ENCODE measurements at places on chromosomes 11 and 22.

- DNase-seq, result no peak
Measured at GRCh38 chr11:32153747-32154146, 62.9 kb downstream of the RCN1 start.

- DNase-seq, result peak; percentile 86
Measured at GRCh38 chr22:17705951-17706900, 67.7 kb downstream of the BCL2L13 start.

GRCh38 chr11:46378811-46379481 lies 2.5 kb upstream of the MDK start:
- DNase-seq, result no peak

DNA sequence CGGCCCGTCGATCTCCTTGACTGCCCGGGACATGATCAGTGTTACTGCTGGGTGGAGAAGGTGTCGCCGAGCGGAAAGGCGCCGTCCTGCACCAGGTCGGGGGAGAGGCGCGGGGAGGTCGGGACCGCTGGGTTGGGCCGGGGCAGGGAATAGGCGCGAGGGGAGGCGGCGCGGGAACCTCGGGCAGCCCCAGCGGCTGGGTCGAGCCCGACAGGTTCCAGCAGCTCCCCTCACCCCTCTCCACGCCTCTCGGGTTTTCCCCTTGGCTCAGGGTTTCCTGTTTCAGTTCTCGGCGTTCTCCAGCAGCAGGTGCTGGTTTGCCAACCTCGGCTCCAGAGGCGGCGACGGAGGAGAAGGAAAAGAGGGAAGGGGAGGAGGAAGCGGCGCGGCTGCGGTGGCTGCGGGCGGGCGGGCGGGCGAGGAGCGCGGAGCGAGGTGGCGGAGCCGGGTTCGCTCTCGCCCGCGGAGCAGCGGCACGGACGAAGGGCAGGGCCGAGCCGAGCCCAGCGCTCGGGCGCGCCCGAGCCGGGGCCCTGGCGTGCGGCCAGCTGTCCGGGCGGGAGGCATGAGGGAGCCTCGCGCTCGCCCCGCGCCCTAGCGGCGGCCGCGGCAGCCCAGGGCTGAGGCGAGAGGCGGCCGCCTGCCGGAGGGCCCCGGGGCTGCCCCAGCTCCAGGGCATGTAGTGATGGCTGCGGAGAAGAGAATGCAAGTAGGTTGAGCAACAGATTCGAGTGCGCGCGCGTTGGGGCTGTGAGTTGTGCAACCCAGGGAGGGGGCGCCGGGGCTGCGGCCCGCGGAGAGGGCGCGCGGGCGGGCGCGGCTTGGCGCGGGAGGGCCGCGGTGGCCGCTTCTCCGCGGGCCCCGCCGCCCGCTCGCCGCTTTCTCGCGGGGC lies at the start of gene ZC3H12C:
TSS of gene ZC3H12C (plus strand) at position 878 of the 892 bp plus-strand sequence. CDS start 20 bp downstream, outside the sequence.
- peak; percentile 70 for DNase-seq

- DNase-seq, result no peak
Measured at GRCh38 chr22:22682807-22683667, 38.6 kb downstream of the GGTLC2 start.

DNA sequence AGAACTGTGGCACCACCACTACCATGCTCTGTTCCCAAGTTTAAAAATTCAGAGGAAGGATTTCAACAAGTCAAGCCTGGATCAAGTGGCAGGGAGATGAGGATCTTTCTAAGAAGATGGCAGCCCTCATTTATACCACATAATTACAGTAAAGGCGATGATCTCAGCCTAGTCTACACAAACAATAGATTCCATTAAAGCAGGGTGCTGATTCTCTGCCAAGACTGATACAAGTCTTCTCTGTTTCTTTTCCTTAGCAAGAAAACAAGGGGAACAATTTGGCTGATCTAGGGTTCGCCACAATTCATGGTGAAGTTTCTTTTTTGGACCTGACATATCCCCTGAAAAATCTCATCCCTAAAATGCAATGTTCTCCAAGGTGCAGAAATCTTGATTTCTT lies 73.9 kb downstream of the PPFIBP2 start:
- DNase-seq, result no peak

DNA sequence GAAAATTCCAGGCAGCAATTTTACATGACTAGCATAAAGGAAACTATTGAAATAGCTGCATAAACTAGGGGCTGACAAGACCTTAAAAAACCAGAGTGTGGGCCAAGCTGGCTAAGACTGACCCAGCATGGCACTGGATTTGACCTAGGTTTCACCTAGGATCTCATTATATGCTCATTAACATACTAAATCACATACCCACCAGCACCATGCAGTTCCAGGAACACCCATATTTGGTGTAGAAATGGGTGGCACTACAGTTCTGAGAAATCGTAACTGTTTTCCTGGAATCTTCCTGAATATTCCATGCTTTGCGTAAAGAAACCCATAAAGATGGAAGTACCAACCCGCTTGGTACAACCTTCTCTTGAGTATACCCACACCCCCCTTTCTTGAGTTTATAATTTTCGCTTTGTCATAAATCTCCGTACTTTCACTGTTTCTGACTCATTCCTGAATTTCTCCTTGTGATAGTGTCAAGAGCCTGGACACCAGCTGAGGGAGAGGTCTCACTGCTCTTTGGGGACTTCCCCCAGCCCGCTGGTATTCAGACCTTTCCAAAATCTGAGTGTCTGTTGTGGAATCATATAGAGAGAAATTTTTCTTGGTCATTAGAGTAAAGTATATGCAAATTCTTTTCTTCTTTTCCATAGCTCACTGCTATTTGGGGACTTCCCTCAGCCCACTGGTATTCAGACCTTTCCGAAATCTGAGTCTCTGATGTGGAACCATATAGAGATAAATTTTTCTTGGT lies 55.1 kb downstream of the MTMR3 start:
- no peak for DNase-seq

DNA sequence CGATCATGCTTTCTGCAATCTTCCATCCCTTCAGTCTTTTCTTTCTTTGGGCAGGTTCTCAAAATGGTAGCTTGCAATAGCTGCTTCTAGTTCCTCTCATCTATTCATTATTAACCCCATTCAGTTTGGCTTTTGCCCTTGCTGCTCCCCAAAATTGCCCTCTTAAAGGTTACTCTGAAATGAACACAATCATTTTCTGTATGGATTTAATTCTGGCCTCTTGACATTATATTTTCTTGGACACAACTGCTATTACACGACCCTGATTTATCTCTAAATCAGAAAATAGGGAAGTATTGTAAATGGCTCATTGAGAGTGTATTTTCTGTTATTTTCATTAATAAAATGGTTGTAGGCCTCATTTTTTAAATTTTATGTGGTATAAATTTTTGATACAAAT lies at the start of gene ANGPTL5:
TSS of gene ANGPTL5 (minus strand) at position 101 of the 400 bp plus-strand sequence. CDS start 8,613 bp downstream, outside the sequence.
- no peak for DNase-seq

- DNase-seq, result no peak
Measured at GRCh38 chr11:101127197-101127698, 2.4 kb downstream of the PGR start.

- no peak for DNase-seq
Measured at GRCh38 chr11:96098511-96099241, 174.8 kb upstream of the MTMR2 start.

DNA sequence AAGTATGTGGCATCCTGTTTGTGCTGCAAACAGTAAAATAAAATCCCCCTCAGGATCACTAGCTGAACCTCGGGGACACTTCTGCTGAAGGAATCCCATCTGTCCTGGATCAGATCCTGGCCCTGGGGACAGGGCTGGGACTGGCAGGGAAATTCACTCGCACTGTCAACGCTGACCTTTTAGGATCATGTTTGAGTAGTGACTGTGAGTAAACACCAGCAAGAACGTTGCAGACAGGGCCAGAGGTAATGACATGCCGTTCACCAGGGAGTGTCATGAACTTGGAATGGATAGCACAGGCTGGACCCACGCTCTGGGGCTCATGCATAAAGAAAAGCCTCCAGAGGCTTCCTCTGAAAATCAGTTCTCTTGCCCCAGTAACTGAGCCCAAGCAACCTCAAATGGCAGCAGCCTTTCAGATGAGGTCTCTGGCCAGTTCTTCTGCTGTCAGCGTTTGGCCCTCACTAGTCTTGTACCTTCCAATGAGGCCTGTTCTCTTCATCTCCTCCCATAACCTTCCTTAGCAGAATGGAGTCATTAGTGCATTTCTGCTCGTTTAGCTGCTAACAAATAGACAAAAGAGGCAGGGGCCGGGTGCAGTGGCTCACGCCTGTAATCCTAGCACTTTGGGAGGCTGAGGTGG lies 51.0 kb upstream of the BARX2 start:
- DNase-seq, result no peak

GRCh38 chr22:37809672-37810333 lies 2.1 kb downstream of the GCAT start:
- DNase-seq, result no peak

DNA sequence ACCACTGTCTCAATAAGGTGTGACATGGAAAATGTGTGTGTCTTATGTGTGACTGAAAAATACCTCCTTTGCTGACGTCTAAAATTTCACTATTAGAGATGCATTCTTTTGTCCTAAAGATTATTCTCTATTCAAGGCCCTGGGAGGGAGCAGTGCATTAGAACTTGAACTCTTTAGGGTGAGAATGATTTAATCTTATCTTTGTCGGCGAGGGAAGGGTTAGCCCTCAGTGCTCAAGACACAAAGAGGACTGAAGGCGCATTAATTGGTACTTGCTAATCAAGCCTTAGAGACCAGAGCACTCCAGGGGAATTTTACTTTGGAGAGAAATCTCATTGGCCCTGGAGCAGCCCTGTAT lies 29.8 kb upstream of the PLET1 start:
- no peak for DNase-seq

DNA sequence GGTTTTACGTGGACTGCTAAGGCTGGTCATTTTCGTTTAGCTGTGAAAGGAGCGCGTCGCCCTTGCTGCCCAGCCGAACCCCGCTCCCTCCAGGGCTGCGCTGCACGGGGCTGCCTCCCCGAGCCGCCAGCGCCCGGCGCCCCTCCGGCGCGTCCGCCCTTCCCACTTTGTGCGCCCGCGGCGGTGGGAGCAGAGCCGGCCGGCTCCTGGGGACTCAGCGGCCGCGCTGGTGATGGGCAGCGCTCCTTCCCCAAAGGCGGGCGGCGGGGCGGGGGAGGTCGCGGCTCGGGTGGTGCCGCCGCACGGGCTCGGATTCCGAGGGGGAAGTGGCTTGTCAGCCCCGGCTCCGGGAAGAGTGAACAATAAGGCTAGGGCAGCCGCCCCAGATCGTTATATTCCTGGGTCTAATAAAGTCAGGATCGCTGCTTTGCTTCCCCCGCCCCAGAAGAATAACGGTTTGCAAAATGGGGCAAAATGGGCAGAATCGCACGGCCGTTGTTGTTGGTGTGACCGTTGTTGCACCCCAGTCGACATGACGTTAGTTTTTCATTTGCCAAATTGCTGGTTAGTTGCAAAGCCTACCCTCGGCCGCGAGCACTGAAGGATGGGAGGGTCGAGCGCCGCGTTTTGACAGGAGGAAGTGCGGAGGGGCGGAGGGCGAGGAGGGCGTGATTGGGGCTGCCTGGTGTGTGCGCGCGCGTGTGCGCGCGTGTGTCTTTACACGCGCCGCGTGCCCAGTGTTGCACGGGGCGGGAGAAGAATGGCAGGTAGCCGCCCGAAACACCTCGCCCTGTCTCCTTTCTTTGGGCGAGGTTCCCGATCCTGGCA lies 745 bp downstream of the NCAM1 start:
- DNase-seq, result no peak

- no peak for DNase-seq
Measured at GRCh38 chr22:23380230-23380573, 199.9 kb downstream of the IGLL1 start.

DNA sequence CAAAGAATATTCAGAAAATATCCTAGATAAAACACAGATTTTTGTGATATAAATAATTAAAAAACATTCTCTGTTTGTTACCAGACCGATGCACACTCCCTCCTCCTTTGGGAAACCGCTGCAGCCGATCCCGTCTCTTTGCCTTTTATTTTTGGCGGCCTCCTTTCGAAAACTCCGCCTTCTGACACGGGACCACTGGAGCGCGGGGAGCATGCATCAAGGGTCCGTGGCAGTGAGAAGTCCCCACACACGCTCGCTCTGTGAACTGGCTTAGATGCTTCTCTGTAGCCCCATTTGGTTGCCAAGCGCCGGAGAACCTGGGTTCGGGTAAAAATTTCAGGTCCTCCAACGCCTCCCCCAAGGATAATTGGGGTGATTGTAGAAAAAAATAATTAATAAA lies 17.0 kb downstream of the DDX17 start:
- DNase-seq, result no peak

DNA sequence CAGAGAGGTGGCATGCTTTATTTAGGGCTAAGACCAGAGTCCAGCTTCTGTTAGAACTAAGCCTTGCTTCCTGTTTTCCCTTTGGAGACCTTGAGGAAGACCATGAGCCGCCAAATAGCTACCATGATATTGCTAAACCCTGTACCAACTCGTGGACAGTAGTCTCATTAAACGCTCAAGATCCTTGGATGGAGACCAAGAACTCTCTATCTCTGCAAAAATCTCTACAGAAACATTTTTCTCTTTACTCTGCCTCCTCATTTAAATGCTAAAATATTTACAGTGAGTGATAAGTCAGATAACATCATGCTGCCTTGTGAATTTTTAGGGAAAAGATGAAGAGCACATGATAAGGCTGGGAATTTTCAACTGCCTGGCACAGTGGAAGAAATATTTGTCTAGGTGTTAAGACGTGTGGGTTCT lies 197.8 kb downstream of the MAML2 start:
- no peak for DNase-seq

GRCh38 chr11:112310419-112310818 lies 49.8 kb upstream of the PLET1 start:
- DNase-seq, result no peak

DNA sequence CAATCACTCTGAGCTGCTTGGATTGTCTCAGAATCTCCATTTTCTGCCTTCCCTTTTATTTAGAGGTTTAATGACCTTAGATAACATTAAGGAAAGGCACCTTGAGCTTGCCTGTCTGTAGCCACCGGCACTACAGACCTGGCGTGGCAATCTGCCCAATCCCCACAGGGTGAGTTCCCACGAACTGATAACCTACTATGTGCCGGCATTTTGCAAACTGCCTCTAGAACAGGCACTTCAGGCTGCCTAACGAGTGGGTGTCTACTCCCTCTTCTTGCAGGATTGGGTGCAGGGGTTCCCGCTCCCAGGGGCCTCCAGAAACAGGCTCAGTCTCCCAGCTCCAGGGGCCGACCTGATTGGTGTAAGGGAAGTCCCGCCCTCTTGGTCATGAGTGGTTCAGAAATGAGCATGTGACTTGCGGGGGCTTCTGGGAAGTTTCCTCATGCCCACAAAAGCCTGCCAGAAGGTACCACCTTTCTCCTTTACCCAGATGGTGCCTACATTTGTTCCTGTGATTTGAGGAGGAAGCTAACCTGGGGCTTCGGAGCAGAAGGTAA lies 120.0 kb upstream of the LDLRAD3 start:
- no peak for DNase-seq

DNA sequence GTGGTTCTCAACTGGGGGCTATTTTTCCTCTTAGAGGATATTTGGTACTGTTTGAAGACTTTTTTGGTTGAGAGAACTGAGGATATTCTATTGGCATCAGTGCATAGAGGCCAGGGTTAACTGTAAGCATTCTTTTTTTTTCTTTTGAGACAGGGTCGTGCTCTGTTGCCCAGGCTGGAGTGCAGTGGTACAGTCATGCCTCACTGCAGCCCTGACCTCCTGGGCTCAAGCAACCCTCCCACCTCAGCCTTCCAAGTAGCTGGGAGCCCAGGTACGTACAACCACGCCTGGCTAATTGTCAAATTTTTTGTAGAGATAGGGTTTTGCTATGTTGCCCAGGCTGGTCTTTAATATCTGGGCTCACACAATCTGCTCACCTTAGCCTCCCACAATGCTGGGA lies 12.9 kb downstream of the MMP7 start:
- no peak for DNase-seq

GRCh38 chr11:69492201-69492991 lies 10.9 kb downstream of the LINC01488 start:
- no peak for DNase-seq

- no peak for DNase-seq
Measured at GRCh38 chr11:95305705-95306104, 74.7 kb upstream of the SESN3 start.

- no peak for DNase-seq
Measured at GRCh38 chr11:81484196-81484595, 1249.5 kb downstream of the FAM181B start.
